ENCODE measurements at places on chromosomes 1 and 21.

DNA sequence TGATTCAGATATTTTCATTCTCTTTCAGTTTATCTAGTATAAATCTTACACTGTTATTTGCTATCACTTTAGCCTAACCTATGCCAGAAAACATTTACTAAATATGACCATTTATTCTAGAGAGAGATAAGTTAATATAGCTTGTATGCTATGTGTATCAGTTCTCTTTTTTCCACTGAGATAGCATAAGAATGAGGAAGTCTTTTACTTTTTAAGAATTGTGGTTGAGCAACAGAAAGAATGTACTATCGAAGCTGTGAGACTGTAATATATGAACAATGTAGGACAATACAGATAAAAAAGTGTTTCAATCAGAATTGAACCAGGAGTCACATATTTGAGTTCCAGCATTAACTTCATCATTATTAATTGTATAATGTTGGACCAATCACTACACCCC is 479.9 kb upstream of the PLXNA2 start:
- no peak for DNase-seq

- DNase-seq: no peak
Observed at GRCh38 chr1:72848997-72849396, 566.7 kb upstream of the NEGR1 start.

DNA sequence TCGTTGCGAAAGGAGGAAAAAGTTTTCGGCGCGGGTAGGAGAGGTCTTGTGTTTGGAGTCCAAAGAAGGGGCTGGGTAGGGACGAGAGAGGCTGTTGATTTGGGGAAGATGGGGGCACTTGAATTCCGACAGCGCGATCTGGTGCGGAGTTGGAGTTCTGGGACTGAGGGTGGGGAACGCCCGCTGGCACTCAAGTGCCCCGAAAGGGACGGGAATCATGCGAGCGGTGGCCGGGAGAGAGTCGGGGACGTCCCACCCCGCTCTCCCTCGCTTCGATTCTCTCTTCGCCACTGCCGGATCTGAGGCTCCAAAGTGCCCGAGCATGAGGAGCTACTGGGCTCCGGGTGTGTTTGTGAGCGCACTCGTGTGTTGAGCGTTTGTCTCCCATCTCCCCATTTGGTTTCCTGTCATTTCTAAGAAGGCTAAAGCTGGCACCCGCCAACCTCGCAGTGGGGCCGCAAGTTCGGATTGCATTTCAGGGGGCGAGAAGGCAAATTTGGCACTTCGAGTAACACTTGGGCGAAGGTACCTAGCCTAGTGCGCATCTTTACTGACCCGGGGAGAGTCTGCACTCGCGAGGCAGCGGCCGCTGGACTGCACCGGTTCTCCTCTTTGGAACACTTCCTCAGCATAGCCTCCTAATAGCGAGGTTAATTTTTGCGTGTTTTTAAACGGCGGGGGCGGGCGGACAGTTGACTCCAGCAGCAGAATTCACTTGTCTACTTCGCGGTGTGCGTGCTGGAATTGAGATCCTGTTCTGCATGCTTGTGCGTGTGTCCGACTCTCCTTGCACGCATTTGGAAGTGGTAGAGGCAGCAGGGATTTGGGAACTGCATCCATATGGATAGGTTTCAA is 1.2 kb downstream of the CHRM3 start:
- DNase-seq: no peak

DNA sequence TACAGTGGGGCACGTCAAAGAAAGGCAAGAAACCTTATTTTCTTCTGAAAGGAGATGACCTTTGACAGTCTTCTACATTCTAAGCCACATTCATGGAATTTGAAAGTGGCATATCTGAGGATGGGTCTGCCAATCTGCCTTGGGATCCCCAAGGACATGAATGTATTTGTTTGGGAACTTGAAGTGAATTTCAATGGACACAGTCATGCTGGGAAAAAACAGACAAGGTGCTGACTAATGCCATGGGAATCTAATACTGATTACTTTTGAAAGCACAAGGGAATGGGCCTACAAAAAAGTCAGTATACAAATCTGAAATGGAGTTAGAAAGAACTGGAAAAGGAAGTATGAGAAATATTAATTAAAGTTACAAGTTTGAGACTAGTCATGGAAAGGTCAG is 128.8 kb downstream of the KCNJ6 start:
- no peak for DNase-seq

DNA sequence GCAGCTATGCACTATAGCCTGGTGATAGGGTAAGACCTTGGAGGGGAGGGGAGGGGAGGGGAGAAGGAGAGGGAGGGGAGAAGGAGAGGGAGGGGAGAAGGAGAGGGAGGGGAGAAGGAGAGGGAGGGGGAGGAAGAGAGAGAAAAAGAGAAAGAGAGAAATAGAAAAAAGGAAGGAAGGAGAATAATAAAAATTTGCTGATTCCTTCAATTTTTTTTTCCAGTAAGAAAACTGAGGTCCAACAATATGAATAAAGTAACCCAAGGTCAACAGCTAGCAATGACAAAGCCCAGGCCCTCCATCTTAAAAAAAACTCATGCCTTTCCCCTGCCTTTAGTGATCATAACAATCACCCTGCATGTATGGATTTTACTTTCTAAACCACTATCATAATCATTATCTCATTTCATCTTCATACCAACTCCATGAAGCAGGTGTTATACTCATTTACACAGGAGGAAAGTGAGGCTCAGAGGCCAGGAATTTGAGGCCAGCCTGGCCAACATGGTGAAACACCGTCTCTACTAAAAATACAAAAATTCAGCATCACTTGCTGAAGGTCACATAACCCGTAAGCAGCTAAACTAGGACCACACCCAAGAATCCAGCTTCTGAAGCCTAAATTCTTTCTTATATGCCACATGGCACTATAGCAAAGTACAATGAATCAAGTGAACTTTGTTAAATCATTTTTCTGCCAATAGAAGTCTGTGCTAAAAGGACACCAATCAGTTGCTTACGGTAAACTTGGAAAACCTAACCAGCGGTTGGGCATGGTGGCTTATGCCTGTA is 23.4 kb upstream of the BRDT start:
- DNase-seq: no peak

- DNase-seq: no peak
Observed at GRCh38 chr1:234768171-234768568, 158.2 kb upstream of the IRF2BP2 start.

DNA sequence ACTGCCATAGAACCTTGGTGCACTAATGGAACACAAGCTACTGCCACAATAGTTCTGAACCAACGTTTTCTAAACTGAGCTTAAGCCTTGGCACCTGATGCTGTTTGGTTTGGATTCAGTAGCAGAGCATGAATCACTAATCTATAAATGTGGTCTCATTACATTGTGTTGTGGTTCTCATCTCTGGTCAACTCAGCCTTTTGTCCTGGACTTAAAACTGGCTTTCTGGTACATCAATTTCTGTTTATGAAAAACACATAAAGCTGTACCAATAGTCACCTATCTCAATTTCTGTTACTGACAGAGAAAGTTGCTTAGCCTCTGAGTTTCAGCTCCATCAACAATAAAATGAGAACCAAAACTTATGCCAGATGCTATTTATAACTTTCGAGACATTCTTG is 197.5 kb upstream of the KIAA0040 start:
- no peak for DNase-seq

GRCh38 chr1:152954436-152954835 is 7.4 kb downstream of the SPRR5 start:
- DNase-seq: no peak

GRCh38 chr21:23968722-23969647 is 1638.3 kb downstream of the MRPL39 start:
- no peak for DNase-seq

GRCh38 chr1:150553392-150554085 is 4.3 kb downstream of the ADAMTSL4 start:
- no peak for DNase-seq

- no peak for DNase-seq
Observed at GRCh38 chr1:21293537-21294265, 3.4 kb upstream of the ECE1 start.

DNA sequence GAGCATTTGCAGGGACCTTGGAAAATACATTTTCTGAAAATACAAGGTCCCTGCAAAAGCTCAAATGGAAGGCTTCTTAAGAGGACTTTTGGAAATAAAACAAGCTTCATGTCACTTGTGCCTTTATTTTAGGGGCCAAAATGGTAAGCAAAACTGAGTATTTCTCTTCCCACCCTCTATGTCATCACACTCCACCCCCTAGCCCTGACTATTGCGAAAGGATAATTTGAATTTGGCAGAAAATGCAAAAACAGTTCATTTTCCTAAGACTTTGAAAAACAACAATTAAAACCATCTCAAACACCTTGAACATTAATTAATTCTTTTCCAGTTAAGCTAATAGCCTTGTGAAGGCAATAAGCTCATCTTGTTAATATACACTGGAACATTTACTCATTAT is 201.7 kb downstream of the TM2D1 start:
- DNase-seq: no peak

DNA sequence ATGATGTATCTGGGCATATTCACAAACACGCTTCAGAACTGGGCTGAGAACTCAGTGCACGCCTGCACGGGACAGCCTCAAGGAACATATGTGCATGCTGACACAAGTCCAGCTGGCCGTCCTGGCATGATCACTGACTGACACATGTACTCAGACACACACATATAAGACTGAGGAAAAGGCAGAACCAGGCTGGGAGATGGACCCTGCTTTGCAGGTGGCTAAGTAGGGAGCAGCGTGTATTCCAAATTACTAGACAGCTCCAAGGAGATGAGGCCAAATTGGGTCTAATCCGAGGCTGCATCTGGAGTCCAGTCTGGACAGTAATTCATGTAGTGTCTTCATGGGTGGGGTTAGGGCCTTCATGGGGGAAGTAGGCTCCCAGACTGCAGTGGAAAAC is 41.4 kb upstream of the GJB5 start:
- no peak for DNase-seq

- DNase-seq: no peak
Observed at GRCh38 chr1:208892147-208892546, 648.0 kb upstream of the PLXNA2 start.

DNA sequence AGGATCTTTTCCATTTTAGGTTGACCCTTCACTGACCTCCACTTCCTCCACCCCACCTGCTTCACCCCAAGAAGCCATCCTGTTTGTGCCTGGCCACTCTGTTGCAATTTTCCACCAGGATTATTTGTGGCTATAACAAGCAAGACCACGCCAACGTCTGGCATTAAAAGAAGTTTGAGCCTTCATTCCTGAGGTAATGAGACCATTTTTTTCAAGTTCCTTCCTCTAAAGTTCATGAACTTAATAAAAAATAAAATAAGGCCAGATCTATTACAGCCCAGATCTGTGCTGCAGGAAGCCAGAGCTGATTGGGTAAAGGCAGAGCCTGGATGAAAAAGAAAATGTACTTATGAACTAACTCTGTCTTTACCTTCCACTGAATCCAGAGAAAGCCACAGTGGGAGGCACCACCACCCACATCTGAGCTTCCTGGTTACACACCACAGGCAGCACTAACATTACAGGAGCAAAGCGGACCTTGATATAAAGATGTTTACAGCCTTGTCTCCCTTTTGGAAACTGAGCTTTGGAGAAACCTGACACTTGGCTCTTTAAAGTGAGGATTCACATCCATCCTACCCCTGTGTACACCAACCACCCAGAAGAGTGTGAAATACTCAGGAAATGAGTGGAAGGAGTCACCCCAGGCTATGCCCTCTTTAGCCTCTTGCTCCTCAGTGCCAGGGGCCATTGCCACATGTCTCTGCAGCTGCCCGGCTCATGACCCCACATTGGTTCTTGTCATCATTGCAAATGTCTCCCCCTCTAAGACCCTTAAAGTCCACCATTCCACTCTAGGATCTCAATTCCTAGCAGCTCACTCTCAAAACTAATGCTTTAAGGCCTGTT is 293.6 kb downstream of the PLPP3 start:
- DNase-seq: no peak

DNA sequence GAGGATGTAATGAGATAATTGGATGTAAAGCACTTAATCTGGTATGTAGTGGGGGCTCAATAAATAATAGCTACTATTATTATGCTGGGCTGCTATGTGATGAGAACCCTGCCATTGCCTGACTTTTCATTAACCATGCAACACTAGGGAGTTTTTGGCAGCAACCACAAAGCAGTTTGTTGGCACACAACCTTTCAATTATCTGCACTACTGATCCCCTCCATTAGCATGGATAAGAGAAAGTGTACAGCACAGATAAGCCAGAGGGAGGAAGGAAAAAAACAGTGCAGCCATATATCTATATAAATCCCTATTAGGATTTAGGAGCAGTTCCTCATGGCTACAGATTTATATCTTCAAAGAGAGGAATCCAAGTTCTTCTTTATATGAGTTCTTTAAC is 498.5 kb downstream of the NUF2 start:
- no peak for DNase-seq

DNA sequence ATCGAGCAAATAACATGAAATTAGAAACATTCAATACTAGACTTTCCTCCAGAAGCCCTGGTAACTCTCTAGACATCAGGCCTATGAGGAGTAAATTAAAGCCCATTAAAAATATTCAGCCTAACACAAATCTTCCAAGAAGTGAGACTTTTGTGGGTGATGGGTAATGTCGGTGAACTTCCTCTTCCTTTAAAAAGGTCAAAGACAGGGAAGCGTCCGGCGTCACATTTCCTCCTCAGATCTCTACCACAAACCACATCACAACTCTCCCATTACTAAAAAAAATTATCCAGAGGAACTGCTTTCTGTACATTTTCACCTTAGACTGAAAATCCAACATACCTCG is 1.4 kb downstream of the EIF4G3 start:
- no peak for DNase-seq

DNA sequence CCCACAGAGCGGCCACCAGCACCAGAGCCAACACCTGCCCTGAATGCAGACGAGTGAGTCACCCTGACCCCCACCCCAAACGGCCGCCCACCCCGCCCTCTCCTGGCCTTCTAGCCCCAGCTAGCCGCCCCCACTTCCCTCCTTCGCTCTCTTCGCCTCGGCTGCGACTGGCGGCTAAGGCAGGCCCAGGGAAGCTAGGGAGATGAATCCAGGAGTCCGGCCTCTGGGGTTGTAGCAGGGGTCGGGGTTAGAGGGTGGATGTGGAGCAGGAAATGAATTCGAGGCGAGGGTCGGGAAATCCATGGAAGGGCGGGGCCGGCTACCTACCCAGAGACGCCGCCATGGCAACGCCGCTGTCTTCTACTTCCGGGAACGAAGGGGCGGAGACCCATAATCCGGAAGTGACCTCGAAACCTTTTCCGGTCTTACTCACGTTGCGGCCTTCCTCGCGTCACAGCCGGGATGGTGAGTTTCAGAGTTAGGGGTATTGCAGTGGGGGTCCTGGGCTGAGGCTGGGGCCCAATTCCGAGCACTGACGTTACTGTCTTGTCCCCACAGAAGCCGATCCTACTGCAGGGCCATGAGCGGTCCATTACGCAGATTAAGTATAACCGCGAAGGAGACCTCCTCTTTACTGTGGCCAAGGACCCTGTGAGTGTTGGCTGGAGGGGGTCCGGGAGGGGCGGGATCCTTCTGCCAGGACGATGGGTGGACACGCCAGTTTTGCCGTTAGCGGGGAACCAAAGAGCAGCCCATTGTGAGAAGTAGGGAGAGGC is at the start of the genes EIF3I and TMEM234:
Gene EIF3I, plus strand, starts transcription at position 428 of the 776 bp plus-strand sequence. Its CDS starts 35 bp downstream, at position 463.
Gene TMEM234, minus strand, starts transcription at position 374 of the 776 bp plus-strand sequence. Its CDS starts 31 bp downstream, at position 343.
- DNase-seq: no peak

Data from cortex of kidney (tissue), 1 donor.